ENCODE measurements at places on chromosomes 4 and X.
A peak's percentile ranks its signal among the peaks of the same experiment; 100 is the strongest.

DNA sequence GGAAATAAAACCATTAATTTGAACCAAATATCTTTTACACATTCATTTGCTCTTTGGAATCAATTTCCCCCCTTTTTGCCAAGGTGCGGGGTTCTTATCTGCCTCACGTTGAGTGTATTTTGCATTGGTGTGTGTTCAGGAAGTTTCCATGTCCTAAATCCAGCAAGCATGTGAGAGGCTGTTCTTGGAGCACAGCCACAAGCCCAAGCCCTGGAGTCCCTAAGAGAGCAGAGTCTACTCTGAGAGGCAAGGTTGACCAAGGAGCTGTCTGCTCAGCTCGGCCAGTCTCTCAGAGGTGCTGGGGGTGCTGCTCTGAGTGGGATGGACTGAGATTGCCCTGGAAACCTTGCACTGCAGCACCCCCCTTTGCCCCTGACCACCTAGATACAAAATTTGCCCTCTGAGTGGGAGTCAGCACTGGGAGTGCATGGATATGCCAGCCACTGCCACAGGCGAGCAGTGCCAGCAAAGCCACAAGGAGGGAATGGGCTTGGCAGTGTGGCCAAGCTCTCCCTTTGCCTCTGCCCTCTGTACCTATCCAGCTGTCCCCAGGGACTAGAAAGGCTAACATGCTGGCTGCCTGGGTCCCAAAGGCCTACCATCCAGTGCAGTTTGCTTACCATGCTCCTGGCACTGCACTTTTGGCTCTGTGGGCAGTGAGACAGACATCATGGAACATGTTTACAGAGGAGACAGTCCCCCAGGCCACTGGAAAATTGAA is 20.5 kb upstream of the FAM193A start:
- no peak for DNase-seq

GRCh38 chr4:109673303-109673702 is 29.9 kb downstream of the CASP6 start:
- DNase-seq, result no peak

DNA sequence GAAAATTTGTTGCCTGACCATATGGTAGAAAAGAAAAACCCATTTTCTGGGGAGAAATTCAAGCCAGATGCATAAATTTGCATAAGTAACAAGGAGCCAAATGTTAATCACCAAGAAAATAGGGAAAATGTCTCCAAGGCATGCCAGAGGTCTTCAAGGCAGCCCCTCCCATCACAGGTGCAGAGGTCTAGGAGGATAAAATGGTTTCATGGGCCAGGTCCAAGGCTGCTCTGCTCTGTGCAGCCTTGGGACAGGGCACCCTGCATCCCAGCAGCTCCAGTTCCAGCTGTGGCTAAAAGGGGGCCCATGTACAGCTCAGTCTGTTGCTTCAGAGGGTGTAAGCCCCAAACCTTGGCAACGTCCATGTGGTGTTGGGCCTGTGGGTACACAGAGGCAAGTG is 200.0 kb downstream of the LARP7 start:
- DNase-seq, result no peak

DNA sequence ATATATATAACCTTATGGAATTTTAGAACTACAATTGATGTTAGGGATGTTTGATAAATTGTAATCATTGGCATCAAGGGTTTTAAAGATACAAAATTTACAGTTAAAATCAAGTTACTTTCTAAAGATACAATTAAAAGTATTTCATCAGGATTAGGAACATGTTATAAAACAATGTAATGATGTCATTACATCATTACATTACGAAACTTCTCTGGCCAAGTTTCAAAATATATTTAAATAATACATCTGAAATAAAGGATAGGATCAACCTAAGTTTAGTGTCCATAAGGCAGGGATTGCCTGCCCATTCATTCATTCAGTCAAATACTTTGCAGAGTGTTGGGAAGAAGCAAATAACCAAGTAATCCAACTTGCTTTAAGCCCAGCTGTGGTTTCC is 75.1 kb downstream of the TENM3 start:
- DNase-seq, result no peak

- DNase-seq, result no peak
Observed at GRCh38 chr4:74044677-74045076, 6.2 kb upstream of the CXCL3 start.

- DNase-seq, result no peak
Observed at GRCh38 chrX:132094164-132094563, 33.7 kb downstream of the FRMD7 start.

- no peak for DNase-seq
Observed at GRCh38 chrX:42943051-42943974, 165.3 kb upstream of the PPP1R2C start.

DNA sequence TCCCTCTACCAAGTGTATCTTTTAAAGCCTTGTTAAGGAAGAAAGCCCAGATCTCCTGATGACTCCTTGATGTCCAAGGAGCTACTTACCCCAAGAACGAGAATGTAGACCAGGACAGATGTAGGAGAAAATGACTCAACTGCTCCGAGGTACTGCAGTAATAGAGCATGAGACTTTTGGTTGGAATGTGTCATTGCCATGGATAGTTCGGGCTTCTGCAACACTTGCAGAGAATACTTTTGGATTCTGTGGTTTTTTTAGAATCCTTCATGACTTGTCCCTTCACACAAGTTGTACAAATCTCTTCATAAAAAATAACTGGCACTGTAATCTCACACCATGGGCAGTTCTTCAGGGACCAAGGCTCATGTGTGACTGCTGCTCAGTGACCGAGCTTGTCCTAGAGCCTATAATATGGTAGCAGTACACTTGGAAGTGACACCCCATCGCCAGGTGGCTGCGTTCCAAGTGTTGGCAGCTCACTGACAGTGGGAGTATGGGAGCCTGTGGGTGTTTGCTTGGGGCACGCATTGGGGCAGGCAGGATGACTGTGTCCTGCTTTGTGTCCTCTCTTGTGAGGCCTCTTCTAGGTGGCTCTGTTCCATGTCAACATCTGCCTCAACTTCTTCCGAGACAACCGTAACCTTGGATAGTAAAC is 87.9 kb upstream of the WDR1 start:
- DNase-seq, result no peak

DNA sequence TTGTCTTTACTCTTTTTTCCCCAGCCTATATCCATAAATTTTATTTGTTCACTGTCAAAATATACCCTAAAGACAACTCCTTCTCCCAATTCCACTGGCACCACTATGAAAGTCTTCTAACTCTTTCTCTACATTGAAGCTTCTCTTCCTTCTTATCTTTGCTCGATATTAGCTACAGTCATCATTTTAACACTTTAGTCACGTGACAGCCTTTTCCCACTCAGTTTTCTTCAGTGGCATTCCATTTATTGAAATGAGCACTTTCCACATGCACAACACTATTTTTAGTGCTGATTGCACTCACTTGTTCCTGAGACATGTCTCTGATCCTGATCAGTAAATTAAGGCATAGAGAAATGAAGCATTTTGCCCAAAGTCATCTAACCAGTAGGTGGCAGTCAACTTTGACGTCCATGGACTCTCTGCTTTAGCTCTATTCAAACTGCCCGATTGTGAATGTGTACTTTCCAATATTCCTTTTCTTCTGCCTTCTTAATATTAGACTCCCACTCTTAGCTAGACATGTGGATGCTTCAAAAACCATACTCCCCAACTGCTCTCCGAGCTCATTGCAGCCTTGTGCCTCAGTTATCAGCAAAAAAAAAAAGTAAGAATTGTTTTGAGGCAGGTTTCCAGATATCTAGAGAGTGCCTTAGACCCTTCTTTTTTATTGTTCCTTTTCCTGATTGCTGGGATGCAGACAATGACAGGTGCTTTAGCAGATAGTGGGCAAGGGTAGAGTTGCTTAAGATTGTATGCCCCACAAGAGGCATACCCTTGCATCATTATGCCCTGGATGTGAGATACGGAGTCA is 394.4 kb upstream of the ADGRL3 start:
- DNase-seq, result peak; percentile 5

GRCh38 chr4:122705547-122706117 is 26.9 kb upstream of the BBS12 start:
- no peak for DNase-seq

- no peak for DNase-seq
Observed at GRCh38 chrX:22246620-22247019, 26.1 kb upstream of the CBLL2 start.

- DNase-seq, result no peak
Observed at GRCh38 chrX:81202456-81202819, 536 bp downstream of the SH3BGRL start.

DNA sequence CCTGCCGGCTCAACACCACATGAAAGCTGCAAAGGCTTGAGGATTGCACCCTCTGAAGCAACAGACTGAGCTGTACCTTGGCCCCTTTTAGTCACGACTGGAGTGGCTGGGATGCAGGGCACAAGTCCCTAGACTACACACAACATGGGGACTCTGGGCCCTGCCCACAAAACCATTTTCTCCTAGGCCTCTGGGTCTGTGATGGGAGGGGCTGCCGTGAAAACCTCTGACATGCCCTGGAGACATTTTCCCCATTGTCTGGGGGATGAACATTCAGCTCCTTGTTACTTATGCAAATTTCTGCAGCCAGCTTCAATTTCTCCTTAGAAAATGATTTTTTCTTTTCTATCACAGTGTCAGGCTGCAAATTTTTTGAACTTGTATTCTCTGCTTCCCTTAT is 123.5 kb upstream of the SMARCAD1 start:
- no peak for DNase-seq

- peak; percentile 29 for DNase-seq
Observed at GRCh38 chr4:163588532-163588931, 94.0 kb downstream of the TMA16 start.

DNA sequence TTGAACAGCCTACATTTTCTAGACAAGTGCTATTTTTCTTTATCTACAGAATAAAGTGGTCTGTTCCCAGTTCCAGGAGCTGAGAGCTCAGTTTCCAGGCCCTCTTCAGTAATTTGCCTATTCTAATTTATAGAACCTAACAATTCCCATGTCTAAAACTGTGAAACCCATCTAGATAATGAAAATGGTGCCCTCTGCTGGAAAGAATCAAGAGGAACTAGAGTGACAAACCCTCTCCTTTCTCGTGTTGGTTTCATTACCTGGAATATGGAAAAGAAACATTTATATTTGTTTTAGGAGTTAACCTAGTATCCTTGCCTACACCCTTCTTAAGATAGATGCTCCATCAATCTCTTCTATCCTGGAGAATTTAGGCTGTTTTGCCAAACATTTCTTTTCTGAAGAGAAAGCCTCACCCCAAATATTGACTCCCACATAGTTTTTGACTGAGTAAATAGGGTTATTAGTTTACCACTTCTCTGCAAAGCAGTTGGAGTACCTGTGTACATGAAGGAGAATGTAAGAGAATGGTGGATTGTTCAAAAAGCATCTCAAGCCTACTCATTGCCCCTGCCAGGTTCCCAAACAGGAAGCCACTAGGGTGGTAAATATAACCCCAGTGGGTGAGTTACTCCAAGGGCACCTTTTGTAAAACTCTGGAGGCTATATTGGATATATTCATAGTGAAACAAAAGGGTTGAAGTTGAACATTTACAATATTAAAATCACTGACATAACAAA is 121.6 kb downstream of the RASL11B start:
- DNase-seq, result peak; percentile 39

GRCh38 chrX:123773258-123773988 is 40.6 kb upstream of the THOC2 start:
- DNase-seq, result no peak

DNA sequence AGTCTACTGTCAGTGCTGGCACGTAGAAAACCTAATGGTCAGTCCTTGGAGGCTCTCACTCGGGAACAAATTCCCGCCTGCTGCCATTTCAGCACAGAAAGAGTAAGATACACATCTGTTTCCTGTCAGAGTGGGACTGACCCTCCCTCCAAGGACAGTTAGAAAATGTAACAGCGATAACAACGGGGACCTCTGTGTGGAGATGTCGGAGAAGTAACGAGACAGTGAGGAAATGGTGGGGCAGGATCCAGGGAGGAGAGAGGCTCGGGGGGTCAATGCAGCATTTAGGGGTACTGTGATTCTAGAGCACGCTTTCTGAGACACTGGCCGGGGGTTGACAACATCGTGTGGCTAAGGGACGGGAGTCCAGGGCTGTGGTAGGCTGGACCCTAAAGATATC is 36.0 kb upstream of the SORCS2 start:
- DNase-seq, result no peak

GRCh38 chr4:92776080-92776479 is 472.3 kb downstream of the GRID2 start:
- no peak for DNase-seq

DNA sequence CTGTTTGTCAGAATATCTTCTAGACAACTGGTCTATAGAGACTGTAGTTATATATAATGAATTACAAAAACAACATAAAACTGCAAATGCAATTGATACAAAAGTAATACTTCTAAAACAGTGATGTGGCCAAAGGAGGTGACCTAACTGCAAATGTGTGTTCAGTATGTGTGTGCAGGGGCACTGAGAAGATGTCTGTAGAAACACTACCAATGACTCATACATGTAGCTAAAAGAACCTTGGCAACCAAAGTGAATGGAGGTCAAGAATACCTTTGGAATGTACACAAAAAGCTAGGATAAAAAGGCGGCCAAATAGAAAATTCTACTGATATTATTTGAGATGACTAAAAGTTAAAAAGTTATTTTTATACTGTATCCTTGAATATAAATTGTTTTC is 261.8 kb downstream of the CAMK2D start:
- DNase-seq, result no peak

DNA sequence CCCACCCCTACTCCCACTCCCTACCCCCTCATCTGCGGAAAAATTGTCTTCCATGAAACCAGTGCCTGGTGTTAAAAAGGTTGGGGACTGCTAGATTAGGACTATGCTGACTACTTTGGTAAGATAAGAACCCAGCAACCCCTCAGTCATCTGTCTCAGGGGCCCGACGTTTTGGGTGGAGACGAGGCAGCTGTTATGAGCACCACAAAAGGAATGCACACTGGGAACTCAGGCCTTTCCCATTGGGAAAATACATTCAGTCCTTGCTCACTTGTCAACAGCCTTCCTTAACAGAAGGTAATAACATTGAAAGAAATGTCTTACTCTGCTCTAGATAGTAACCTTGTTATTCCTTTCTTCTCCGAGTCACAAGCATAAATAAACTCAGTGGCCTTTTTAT is 310.8 kb downstream of the AFF2 start:
- no peak for DNase-seq

GRCh38 chr4:138647433-138647832 is 368.1 kb upstream of the NOCT start:
- DNase-seq, result no peak

GRCh38 chr4:1595789-1596325 is 88.3 kb downstream of the FAM53A start:
- DNase-seq, result no peak

Data from DMS153 (cell line).